ENCODE measurements at places on chromosomes 5 and 9. TPM values are rescaled to one million over a fixed set of nuclear protein-coding genes. Genes with fewer than 3 reads are reported as not detected.

DNA sequence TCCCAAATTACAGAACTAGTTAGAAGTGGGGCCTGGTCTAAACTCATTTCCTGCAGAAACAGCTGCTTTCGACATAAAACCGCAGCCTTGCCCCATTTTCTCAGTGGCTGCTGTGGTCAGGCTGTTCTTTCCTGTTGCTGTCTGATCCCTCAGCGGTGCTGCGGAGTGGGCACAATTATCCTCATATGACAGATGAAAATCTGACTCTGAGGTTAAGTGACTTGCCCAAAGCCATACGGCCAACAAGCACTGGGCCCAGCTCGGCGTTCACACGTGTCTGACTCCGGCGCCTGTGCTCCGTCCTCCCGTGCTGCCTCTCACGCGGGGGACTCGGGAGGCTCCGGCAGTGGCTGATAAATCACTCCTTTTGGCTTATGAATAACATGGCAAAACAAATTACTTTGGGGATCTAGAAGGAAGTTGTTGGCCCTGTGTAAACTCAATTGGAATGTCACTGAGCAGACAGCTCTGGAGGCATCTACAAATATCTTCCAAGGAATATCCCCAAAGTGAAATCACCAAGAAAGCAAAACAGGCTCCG lies 142.6 kb upstream of the LMX1B start:
- peak; percentile 93 for DNase-seq

- DNase-seq: no peak
Measured at GRCh38 chr5:147685993-147686392, 96.5 kb downstream of the JAKMIP2 start.

GRCh38 chr5:4643190-4643589 lies 496.9 kb upstream of the ADAMTS16 start:
- DNase-seq: no peak

DNA sequence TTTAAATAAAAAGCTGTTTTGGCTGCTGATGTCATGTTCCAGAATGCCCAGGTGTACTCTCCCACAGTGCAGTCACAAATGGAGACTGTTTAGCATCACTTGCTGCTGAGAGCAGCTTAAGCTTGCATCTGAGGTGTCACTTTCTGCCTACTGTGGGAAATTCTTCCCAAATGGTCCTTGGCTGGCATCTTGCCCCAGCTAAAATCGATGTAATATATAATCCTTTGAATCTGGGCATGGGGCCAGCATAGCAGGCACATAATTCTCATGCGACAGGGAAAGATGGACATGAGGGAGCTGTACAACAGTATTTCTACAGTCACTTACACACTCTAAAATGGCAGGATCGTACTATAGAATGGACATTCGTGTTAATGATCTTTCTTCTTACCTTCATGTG lies 144.3 kb downstream of the MACIR start:
- DNase-seq: no peak

- no peak for DNase-seq
Measured at GRCh38 chr5:170046241-170046640, 59.5 kb upstream of the FOXI1 start.

- no peak for DNase-seq
Measured at GRCh38 chr5:6321078-6321477, 57.3 kb downstream of the MED10 start.

DNA sequence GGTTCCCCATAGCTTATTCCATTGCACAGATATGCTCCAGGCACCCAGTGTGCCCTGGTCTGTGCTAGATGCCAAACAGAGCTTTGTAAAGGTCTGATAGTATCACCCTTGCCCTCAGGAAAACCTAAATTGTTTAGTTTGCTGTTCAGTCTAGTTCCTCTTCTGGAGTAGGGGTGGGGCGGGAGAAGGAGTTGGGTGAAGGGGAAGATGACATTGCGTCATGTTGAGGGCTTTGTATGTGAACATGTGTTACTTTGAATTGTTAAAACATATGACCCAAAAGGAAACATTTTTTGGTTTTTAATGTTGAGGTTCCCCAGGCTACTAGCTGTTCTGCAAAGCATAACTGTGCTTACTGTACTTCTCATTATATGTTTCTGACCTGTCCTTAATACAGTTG lies 40.6 kb downstream of the HACD4 start:
- no peak for DNase-seq

DNA sequence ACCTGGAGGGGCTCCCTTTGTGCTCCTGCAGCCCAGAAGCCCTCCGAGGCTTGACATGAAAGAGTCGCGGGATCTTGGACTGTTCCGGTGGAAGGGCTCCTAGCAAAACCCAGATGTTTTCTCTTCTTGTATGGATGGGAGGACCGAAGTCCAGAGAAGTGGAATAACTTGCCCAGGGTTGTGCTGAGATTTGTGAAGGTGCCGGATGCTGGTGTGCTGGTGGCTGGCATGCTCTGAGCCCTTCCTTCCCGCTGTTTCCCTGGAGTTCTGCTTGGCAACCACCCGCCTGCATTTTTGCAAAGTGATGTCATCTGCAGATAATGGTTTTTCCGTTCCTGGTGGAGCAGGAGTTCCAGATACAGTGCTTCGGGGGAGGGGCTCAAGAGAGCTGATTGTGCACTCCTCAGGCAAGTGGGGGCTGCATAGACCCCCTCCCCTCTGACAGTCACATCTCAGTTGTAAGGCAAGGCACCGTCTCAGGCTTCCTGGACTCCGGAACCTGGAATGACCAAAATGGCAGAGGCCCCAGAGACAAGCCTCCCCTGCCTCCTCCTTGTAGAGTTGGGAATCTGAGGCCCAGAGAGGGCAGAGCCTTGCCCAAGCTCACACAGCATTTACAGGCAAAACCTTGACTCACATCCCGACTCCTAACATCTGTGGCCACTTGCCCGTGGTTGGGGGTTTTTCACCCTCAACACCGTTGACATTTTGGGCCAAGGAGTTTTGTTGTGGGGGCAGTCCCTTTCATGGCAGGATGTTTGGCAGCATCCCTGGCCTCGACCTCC lies 157.0 kb downstream of the RGS3 start:
- no peak for DNase-seq

DNA sequence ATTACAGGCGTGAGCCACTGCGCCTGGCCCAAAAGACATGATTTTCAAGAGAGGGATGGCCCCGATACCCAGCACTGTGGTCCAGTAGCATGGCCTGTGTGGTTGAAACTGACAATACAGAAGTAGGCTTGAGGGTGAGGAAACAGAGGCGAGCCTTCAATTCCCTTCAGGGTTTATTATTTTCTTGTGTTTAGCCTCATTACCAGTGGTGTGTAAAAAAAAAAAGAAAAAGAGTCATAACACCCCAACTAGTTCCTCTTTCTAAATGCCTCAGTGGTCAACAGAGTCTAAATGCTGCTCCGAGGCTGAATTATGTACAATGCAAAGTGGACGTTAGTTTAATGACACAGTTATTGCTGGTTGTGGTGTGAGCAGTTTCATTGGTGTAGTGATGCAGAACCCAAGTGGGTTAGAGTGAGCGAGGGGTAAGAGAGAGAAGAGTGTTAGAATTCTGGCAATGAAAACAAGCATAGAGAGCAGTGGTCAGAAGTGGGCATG lies 58.8 kb downstream of the SNX30 start:
- DNase-seq: no peak

DNA sequence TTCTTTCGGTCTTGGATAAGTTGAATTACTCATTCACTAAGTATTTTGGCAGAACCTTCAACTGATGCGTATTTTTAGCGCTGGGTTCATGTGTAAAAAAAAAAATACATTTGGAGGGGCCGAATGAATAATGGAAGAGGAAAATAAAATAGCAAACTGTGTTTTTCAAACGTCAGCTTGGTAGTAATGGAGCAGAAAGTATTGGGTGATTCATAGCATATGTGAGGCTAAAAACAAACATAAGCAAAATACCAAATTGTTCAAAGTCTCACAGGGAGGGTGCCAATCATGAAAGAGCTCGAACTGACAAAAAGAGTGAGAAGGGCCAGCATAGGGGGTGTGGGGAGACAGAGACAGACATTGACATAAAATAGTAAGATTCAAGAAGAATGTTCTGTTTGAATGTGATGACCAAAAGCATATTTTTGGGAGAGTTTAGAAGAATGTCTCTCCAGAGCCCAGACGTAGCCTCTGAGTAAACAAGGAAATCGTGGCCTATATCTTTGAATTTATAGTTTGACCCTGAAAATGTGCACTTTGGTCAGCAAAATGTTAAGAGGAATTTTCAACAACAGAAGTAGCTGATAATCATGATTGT lies 174.9 kb upstream of the HMHB1 start:
- no peak for DNase-seq

DNA sequence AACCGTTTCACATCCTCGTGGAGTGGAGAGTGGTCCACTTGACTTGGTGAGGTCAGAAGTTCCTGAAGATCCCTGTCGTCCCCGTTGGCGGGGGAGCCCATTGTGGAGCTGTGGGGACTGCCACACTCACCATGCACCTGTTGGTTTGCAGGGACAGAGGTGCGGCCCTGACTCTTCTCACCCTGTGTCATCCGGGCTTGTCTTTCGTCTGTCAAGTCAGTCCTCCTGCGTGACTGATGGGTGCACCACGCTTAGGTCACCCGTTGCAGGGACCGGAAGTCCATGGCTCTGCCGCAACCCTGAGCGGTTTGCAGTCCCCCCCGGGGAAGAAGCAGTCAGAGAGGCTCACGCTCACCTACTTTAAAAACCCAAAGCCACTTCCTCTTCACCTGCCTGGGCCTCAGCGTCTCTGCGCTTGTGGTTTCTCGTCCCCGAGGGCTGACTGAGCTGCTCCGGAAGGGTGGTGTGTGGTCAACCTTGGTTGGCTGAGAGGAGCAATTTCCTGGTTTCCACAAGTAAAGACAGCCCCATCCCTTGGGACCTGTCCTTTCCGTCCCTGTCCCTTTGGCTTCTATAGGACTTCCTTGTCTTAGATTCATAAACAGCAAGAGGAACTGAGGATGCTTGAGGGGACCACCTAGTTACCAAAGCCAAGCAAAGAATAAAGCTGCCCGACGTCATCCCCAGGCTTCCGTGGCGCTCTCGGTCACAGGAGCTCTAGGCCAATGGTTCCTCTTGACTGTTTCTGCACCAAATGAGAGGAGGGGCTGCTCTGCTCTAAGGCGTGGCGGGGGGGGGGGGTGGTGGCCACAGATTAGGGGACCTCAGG lies 53.2 kb downstream of the USP20 start:
- peak; percentile 96 for DNase-seq

Gene PIP5K1B
- 0.47 TPM for total RNA-seq

Gene DIAPH1
- total RNA-seq: 287 TPM

Data from CD4-positive, CD25-positive, alpha-beta regulatory T cell (primary cell).